Activated CD4-positive, alpha-beta T cell treated with anti-CD3 and anti-CD28 coated beads, Interleukin-2, amount 50 U/mL, for 16 hours (primary cell): ENCODE measurements at places on chromosomes 7 and 10.

- DNase-seq: no peak
These were observed 238.7 kb upstream of the TCF7L2 start for GRCh38 chr10:112711366-112711765.

DNA sequence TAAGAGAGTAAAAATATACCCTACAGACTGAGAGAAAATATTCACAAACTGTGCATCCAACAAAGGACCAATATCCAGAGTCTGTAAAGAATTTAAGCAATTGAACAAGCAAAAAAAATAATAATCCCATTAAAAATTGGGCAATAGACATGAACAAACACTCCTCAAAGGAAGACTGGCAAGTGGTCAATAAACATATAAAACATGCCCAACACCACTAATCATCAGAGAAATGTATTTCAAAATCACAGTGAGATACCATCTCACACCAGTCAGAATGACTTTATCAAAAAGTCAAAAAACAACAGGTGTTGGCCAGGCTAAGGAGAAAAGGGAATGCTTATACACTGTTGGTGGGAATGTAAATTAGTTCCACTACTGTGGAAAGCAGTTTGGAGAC is 21.9 kb upstream of the ZNF804B start:
- no peak for DNase-seq

DNA sequence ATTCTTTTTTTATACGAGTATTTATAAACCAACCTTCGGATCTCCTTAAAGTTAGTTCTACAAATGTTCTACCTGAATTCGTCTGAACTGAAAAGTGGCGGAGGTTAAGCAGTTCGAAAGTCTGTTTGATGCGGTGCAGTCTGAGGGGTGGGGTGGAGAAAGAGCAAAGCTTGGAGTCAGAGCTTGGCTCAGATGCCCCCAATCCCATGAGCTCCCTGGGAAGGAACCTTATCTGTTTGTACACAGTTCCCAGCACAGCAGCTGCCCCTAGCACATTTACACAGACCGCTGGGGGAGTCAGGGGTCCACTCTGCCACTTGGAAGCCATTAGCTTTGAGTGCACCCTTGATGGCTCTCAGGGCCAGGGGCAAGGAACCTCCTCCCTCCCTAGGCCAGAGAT is 30.8 kb downstream of the CPXM2 start:
- no peak for DNase-seq

DNA sequence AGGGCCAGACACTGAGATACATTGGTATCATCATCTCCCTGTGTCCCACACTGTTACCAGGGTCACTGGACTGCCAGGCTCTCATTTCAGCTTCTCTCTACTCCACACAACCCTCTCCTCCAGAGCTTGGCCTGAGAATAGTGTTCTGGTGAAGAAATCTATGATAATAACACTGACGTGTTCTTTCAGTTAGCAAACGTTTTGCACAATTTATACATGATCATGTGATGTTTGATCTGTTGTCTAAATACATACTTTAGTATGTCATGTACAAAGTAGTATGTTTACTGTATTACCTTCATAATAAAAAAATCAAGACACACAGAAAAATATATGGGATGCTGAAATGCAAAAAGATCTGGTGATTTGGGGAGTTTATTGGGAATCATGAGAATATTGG is 5.0 kb downstream of the SLC16A9 start:
- DNase-seq: no peak

- no peak for DNase-seq
These were observed 9.5 kb downstream of the CPED1 start for GRCh38 chr7:120997882-120998474.

DNA sequence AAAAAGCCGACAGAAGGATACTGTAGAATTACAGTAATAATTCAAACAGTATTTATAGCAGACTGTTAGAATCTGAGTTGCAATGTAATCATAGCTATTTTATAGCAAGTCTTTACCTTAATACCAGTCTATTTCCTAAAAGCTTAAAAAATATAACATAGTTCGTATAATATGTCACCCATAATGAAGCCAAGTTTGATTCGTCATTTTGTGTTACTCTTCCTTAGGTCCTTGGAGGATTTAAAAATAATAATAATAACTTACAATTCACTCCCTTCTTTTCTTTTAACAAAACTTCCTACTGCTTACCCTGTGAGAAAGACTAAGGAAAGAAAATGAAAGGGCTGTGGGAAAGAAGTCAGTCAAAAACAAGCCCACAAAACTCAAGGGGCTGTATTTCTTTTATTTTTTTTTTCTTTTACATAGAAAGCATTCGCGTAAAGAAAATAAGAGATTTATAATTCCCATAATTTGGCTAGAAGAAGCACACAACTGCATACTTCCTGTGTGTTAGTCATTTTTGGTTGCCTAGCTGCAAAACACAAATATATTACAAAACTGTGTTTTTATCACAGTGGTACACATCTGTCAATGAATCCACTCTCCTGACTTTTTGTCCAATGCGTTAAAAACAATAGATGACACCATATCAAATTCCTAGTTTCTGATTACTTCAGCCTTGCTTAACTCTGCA is 187.2 kb upstream of the CELF2 start:
- no peak for DNase-seq

DNA sequence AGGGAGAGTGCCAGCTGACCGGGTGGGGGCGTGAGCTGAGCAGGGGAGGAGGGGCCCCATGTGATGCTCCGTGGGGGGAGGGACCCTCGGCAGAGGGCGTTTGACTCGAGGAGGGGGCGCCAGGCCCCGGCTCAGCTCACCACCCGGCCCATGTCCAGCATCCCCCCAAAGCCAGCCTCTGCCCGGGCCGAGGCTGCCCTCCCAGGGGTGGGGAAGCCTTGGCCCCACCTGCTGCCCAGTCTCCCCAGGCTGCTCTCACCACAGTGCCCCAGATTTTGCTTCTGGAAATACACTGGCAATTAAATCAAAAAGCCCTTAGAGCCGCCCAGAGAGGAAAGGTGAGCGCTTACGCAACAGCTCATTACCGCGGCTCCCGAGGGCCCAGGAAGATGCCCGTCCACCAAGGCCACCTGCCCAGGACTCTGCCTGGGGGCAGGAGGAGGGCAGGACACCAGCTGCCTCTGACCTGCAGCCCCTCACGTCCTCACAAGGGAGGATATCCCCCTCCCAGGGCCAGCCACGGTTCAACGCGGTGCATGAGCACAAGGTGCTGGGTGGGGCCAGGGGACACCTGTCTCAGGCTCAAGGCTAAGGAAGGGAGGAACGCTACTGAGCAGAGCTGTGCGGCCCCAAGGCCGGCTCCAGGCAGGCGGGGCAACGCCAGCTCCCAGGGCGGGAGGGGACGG is 70.0 kb upstream of the INPP5A start:
- no peak for DNase-seq

DNA sequence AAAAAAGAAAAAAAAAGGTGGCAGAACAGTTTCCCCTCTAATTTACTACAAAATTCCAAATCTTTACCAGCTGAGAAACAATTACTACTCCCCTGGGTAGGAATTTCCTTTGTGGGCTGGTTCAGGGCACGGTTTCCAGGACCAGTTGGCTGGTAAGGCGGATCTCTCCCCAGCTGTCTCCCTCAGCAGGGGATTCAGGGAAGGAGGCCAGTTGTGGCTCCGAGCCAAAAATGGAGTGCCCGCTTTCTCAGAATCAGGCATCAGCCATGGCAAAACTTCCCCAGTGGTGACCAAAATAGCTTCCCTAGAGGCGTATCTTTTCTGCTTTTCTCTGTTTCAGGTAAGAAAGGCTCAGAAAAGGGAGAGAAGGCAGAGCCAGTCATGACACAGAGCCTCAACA is 91.2 kb downstream of the ZNF22 start:
- DNase-seq: no peak

DNA sequence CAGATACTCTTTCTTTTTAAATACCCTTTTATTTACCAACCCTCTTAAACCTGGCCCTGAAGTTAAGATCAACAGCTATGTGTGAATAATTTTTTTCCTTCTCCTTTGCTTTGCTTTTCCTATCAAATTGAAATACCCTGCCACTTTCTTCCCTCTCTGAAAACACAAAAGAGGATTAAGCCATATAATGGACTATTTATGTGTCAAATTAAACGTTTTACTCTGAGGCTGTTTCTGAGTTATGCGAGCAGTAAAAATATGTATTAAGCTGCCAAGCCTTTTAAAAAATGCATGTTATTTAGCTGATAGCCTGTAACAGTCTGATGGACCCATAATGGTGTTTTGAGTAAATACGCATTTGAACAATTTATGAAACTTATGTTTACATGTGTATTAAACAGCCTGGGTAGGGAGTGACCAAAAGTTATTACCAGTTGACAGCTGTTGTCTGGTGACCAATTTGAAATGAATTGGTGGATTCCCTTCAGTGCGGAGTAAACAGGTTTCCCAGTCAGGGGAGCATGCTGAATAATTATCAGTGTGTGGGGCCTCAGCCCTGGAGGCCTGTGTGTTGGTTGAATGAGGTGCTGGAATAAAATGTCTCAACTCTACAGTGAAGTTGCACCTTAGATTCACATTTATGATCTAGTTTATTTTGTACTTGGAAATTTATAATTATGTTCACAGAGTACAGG is 89.6 kb downstream of the AUTS2 start:
- DNase-seq: no peak

DNA sequence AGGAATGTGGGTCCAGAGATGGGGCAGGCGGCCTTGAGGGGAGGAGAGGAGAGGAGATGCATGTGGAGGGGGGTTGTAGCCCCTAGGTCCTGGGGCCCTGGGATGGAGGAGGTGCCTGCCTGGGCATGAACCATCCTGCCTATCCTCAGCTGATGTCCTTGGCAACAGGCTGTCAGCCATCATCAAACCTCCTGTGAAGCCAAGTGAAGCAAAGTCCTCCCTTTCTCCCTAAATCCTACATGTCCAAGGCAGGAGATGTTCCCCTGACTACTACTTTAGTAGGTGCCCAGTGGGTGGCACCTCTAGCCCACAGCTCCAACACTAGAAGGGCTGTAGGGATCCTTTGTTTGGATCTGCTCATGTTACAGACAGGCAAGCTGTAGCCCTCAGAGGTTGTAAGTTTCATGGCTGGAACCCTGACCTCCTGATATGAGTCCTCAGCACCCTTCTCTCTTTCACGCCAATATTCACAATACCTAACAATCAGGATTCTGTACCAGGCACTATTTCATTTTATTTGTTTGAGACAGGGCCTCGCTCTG is 66.6 kb upstream of the SYPL1 start:
- peak; percentile 1 for DNase-seq

DNA sequence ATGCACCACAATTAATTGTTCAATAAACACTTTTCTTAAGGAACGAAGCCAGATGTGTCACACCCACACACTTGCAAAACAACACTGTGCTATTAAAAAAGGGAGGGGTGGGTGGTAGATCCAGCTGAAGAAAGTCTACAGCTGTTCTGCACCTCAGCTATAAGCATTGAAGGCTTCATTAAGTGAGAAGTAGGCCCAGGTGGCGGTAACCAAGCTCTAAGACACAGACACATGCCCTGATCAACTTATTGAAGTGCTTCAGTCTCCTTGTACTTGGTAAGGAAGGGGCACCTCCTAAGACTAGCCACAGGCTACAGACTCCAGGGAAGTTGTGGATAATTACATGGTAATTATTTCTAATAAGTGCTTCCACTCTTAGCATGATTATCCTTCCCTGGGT is 4.5 kb upstream of the CPVL start:
- DNase-seq: no peak

- DNase-seq: no peak
These were observed 124.4 kb downstream of the ST7 start for GRCh38 chr7:117077658-117078057.

DNA sequence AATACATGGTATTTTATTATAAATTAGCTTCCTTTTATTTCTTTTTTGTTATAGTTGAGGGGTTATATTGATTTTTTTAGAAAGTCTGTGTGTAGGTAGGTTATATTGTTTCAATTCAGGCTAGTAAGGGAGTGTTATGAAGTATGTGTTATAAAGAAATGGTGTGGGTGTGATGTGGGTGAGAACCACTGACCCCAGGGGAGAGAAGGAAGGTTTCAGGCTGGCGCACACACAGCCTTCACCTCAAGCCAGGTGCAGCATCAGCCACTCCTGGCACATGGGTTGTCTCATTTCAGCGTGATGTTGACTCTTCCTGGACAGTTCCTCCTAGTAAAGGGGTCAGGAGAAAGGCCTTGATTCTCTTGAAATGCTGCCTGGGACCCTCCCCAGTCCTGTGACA is 291.3 kb downstream of the POU6F2 start:
- DNase-seq: no peak

DNA sequence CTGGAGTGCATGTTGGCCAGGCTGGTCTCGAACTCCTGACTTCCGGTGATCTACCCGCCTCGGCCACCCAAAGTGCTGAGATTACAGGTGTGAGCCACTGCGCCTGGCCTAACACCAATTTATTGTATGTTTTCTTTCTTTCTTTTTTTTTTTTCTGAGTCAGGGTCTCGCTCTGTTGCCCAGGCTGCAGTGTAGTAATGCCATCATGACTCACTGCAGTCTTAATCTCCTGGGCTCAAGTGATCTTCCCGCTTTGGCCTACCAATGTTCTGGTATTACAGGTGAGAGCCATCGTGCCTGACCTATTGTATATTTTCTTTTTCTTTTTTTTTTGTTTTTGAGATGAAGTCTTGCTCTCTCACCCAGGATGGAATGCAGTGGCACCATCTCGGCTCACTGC is 33.8 kb upstream of the UBE2H start:
- no peak for DNase-seq

DNA sequence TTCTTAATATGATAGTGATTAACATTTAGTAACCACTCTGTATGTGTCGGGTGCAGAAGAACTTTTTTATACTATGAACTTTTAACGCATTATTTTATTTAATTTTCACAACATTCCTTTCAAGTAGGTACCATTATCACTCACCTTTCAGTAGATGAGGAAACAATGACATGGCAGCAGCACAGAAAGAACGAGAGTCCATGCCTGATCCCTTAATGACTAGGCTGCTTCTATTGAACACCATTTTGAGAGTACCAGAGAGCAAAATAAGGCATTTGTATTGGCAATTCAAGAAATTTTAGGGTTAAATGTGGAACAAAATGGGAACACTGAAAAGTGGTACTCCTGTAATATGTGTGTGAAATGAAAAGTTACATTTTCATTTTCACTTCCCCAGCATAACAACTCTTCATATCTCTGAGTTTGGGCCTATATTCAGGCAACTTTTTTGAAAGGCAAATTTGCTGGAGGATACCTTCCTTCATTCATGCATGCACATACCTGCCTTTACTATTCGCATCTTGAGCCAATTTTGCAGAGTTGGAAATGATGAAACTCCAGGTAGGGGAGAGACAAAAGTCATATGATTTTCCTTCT is 12.8 kb downstream of the LRRN3 start:
- no peak for DNase-seq

GRCh38 chr7:20988340-20988739 is 201.7 kb upstream of the SP8 start:
- no peak for DNase-seq

- DNase-seq: no peak
These were observed 37.7 kb upstream of the LRGUK start for GRCh38 chr7:134089446-134089845.

GRCh38 chr7:106916679-106917078 is 51.6 kb downstream of the PIK3CG start:
- DNase-seq: no peak

- no peak for DNase-seq
These were observed 123.6 kb upstream of the SFMBT2 start for GRCh38 chr10:7534480-7534852.

- DNase-seq: no peak
These were observed 4.4 kb downstream of the RASSF4 start for GRCh38 chr10:44963772-44964633.

- no peak for DNase-seq
These were observed 26.2 kb downstream of the KAZALD1 start for GRCh38 chr10:101087965-101088364.
